ENCODE measurements at places on chromosomes 5 and 9. TPM values are rescaled to one million over a fixed set of nuclear protein-coding genes. Genes with fewer than 3 reads are reported as not detected.

GRCh38 chr5:173750538-173751265 is 134.3 kb upstream of the BOD1 start:
- no peak for DNase-seq

- DNase-seq: peak; percentile 71
Observed at GRCh38 chr9:91898451-91899218, 51.4 kb downstream of the ROR2 start.

- no peak for DNase-seq
Observed at GRCh38 chr5:107554776-107555424, 115.8 kb downstream of the EFNA5 start.

- DNase-seq: no peak
Observed at GRCh38 chr9:127279717-127280285, 15.2 kb downstream of the GARNL3 start.

DNA sequence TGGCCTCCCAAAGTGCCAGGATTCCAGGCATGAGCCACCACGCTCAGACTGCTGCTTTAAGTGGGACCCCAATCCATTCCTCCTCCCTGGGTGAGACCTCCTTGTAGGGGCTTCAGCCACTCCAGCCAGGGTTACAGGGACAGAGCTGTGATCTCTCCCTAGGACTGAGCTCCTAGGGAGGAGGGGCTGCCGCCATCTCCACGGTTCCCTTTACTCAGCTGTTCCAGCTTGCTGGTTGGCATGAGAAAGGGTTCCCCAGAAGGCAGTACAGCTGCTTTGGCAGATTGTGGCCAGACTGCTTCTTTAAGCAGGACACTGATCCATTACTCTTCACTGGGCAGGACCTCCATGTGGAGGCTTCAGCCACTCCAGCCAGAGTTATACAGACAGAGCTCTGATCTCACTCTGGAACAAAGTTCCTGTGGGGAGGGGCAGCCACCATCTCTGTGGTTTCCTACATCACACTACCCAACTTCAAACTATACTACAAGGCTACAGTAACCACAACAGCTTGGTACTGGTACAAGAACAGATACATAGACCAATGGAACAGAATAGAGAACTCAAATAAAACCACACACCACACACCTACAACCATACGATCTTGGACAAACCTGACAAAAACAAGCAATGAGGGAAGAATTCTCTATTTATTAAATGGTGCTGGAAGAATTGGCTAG is 7.2 kb downstream of the INSL6 start:
- DNase-seq: no peak

Gene CMYA5
- total RNA-seq: 33.4 TPM

DNA sequence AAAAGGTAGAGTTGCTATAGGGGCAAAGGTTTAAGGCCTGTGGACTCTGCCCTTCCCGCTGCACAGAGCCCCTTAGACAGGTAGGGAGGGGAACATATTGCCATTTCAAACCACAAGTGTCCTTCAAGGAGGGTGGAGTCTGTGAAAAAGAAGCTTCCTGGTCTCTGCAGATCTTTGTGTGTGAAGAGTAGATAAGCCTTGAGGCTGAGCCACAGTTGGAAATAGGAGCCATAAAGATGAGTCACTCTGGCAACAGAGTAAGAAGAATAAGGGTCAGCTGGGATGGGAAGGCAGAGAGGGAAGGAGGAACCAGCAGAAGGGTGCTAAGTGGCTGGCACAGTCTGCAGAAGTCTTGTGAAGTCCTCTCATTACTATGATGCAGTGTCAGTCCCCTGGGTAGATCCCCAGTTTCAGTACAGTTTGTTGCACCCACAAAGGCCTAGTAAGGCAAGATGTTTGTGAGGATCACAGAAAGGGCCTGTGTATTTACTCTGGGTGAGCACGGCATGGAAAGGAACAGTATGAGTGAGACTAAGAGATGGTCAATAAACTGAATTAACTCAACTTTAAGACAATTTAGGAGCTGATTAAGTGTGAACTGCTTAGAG is 18.1 kb downstream of the GRXCR2 start:
- DNase-seq: no peak

Gene TEK
- 13.1 TPM for total RNA-seq

DNA sequence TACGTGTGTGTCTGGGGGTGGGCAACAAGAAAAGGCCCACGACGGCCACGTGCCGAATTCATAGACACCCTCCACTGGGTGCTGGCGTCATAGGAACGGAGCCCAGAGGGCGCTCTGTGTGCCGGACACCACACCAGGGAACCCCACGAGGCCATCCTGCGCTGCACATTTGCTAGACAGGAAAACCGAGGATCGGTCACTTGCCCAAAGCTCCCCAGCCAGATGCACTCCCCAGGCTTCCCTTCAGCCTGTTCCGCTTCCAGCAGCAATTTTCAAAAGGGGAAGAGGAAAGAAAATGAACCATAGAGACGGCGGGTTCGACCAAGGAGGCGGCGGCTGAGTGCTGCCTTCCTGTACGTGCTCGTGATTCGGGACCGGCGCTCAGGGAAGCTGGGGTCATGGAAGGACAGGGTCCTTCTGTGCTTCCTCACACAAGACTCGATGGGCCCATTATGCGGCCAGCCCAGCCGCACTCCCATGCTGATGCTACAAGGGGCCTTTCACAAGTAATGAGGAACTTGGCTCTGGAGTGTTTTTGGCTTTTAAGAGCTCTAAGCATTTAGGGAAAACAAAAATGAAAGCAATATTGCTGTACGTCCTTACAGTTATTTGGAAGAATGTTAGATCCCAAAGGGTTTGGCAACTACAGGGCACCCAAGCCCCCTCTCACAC is 124.6 kb upstream of the SARDH start:
- no peak for DNase-seq

Measured in ureter (tissue), 1 donor.